Effector memory CD4-positive, alpha-beta T cell (primary cell): ENCODE measurements at places on chromosomes 4 and X.

DNA sequence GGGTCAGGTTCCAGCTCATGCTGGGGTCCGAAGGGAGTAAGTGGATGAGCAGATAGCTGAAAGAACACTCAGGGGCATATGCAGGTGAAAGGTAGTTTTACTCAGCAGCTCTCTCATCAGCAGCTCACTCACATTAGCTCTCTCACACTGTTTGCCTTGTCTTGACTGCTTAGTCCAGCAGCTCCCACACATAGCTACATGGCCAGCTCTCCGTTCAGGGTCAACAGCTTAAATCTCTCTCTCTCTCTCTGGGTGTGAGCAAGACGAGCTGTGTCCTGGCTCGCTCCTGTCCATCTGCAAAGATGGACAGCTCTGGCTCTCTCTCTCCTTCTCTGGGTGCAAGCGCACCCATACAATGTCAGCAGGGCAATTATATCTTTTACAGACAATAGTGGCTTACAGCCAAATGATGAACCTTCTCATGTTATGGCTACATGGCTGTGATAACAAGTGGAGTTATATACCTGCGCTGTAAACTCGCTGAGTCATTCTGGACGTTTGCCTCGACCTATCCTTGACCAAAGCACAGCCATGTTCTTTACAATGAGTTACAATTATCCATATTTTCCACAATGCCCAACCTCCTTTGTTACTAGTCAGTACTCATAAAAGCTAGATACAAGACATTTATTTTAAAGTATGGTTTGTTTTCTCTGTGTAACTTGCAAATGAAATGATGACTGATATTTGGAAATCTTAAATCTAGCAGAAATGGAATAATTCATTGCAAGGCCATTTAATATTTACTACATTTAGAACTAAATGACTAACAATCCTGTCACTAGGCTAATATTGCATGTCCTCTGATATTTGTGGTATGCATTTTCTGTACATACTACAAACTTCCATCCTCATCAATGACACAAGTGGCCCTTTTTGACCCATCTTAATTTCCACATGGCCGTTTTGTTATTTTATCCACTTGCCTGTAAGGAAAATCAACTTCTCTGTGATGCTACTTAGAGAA, 9.3 kb downstream of the PAPSS1 start:
- no peak for DNase-seq

DNA sequence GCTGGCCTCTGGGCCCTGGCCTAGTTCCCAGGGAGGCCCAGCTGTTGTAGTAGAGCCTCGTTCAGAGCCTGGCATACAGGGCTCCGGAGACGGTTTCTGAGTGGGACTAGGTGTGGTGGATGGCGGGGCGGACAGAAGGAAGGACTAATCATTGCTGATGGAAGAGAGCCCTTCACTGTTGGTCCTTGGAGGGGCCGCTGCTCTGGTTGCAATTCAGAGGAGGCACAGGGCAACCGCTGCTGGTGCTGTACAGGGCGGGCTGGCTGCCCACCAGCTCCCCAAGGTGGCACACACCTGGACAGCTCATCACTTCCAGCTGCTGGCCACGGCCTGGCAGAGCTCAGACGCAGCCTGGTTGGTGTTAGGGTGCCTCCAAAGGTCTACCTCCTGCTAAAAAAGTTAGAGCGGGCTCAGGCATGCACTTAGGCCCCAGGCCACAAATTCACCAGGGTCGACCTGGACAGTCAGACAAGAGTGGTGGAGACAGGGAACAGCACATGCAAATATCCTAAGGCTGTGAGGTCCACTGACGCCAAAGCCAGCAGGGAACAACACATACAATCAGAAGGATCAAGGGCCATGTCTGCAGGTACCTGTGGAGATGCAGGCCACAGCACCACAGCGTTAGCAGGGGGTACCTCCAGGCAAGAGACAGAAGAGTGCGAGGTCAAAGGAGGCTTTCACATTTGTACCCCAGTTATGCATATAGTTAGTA, 7.5 kb upstream of the RNF4 start:
- no peak for DNase-seq

DNA sequence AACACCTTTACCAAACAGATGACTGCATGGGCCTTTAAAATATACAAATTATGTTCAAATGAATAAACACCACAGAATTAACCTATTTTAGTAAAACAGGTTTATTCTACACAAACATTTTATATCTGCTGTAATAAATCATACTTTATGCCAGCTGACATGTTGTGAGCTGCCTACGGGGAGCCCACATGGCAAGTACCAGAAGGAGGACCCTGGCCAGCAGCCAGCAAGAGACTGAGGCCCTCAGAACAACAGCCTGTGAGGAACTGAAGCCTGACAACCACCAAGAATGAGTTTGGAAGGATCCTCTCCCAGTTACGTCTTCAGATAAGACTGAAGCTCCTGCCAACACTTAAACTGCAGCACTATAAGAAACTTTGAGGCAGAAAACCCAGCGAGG, 377.0 kb downstream of the PDGFC start:
- no peak for DNase-seq

- DNase-seq: no peak
These were observed 214.0 kb upstream of the LNX1 start for GRCh38 chr4:53805291-53805690.

GRCh38 chr4:145939441-145939750, 773 bp upstream of the ZNF827 start:
- DNase-seq: no peak

- no peak for DNase-seq
These were observed 105.8 kb downstream of the FAT4 start for GRCh38 chr4:125420526-125420925.

DNA sequence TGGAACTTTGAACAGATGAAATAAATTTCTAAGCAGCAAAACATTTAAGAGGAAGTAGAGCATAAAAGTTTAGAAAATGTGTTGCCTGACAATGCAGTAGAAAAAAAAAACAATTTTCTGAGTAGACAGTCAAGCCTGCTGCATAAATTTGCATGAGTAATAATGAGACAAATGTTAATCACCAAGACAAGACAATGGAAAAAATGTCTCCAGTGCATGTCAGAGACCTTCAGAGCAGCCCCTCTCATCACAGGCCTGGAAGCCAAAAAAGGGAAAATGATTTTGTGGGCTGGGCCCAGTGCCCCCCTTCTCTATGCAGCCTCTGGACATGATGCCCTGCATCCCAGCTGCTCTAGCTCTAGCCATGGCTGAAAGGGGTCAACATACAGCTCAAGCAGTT, 204.6 kb downstream of the COX18 start:
- DNase-seq: no peak

- no peak for DNase-seq
These were observed 79.8 kb downstream of the CCNG2 start for GRCh38 chr4:77236806-77237205.

DNA sequence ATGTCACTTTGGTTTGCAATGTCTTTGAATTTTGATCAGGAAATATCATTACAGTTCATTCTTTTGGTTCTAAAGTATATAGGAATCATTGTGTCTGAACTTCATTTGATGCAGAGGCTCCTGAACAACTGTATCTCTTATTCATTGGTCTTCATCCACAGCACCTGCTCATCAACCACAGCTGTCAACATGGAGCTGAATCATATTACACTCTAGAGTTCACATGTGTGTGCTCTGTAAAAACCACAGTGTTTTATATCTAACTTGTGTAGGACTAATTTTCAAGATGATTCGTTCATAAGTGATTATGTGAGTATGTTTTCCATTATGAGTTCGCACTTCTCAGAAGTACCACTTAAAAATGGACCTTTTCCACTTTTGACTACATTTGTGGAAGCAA, 643.3 kb upstream of the FAM241A start:
- DNase-seq: no peak

DNA sequence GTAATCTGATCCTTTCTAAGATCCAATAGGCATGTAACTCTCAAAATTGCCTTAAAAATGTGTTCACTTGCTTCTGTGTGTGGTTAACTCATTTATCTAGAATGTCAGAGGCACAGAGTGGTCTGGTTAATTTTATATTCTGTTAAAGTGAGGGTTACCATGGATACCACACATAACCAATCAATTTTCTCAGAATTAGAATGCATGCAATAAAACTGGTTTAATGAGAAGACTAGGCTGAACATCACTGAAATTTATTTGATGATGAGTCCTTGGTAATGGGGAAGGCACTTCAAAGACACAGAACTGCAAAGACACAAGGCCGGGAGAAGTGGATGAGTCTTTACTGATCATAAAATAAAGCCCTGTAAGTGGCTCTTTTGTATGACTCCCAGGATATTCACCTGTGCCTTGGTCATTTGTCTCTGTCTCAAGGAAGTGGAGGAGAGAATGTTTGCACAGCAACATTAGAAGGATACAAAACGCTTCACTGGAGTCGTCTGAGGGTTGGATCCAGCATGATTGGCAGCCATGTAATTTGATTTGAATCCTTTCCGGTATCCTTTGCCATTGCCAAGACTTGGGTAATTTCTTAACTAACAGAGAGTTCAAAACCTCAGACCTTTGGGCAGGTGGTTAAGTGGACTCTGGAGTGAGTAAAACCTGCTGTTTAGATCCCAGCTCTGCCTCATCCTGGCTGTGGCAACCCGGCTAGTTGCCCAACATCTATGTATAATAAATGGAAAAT, 94.0 kb upstream of the RBPJ start:
- no peak for DNase-seq

DNA sequence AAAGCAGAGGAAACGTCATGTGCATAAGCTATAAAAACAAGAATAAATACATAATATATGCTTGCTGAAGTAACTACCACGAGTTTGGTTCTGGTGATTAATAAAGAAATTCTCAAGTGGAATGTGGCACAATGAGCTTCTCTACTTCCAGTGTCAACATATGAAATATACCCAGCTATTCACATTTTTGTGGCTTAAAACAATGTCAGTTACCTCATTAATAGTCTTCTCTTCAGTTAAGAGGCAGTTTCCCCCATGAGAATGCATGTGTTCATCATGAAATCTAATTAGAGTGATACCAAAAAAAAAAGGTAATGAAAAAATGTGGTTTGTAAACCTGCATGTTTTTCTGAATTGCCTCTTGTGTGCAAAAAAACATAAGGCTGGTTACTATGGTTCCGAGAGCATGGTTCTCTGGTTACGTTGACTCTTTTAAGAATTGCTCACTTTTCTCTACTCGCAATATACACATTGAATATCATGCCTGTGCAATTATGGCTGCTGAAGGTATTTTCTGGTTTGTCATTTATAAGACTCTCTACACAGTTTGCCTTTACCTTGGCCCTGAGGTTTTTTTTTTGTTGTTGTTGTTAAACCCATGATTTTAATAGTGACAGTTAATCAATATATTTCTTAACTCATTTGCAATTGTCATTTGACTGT, 108.2 kb downstream of the PCDH7 start:
- DNase-seq: no peak

DNA sequence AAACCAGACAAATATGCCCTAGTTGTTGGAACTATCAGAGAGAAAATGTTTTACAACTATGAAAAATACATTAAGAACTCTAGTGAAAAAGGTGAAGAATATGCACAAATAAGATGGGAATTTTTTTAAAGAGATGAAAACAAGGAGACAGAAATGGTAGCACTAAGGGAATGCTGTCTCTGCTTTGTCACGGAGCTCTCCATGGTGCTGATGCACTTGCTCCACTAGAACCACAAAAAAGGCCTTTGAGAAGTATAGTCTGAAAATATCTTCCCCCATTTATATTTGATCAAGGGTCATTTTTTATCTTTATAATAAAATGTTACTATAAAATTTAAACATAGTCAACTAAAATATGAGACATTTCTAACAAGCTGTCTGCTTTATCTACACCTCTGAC, 1655.5 kb upstream of the AGA start:
- DNase-seq: no peak

DNA sequence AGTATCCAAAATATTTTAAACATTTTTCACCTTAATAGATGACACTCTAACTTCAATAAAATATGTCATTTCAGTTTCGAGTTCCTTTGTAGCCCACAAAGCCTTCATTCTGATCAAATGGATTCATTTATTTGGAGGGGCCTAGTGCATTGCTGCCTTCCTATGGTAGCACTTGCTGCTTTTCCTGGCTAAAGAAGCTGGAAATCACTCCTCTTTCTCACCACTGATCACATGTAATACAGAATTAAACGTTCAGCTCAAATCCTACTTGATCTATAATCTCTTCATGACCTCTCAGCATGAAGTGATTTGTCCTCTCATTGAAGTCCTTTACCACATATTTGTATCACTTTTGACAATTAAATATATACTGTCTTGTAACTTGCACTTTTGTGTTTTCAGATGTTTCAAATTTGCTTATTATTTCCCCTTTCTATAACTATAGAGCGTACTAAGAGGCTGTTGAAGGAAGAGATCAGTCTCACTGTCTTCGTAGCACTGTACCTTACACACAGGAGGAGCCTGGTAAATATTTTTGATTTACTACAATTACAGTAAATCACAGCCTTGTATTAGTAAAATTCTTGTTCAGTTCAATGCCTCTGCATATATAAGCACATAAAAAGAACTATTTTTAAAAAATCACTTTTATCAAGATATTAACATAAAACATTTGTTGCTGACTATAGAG, 555 bp downstream of the CFI start:
- no peak for DNase-seq

GRCh38 chrX:137052643-137053235, 18.9 kb upstream of the GPR101 start:
- DNase-seq: no peak

GRCh38 chr4:107712236-107712635, 7.8 kb downstream of the PAPSS1 start:
- DNase-seq: no peak

DNA sequence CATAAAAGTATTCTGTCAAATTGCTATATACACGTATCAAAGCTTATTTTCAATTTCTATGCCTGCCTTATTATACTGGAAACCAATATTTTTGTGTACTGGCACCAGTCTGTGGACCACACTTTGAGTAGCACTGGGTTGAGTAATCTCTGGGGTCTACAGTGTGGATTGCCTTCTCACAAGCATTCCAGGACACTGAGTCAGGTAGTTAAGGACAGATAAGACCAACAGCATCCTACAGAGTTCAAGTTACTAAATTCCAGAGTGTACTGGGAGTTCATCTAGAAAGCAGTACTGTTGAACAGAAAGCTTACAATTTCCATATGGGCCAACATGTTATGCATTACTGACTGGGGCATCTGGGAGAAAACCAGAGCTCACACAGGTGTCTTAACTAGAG, 61.8 kb downstream of the VMA21 start:
- no peak for DNase-seq

DNA sequence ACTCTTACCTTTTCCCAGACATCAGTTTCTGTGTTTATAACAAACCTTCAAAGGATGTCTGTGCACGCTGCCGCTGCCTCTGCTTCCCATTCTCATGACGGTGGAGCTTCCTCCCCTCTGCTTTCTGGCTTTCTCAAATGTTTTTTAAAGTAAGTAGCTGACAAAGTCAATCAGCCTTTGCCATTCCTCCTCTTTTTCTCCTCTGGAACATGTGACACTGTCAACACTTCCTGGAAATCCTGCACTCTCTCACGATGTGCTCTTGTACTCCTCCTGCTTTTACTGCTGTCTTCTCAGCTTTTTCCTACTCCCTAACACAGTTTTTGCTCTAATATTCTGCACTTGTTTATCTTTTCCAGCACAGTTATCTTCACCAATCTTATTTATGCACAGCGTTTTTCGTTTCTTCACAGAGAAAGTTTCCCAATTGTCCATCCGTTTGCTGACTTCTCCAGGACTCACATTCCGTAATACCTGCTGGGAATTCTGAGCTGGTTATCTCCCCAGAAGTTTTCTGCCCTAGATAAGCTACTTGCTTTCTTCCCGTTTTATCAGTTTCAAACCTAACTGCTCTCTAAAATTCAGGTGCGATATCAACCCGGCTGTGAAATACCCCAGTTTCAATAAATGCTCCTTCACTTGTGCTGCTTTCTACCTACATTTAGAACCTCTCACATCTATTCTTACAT, 465.6 kb upstream of the AGA start:
- no peak for DNase-seq
